ENCODE measurements at places on chromosomes 7 and 10.

- DNase-seq = no peak
These were observed 80.7 kb upstream of the RPA3 start for GRCh38 chr7:7799138-7799537.

DNA sequence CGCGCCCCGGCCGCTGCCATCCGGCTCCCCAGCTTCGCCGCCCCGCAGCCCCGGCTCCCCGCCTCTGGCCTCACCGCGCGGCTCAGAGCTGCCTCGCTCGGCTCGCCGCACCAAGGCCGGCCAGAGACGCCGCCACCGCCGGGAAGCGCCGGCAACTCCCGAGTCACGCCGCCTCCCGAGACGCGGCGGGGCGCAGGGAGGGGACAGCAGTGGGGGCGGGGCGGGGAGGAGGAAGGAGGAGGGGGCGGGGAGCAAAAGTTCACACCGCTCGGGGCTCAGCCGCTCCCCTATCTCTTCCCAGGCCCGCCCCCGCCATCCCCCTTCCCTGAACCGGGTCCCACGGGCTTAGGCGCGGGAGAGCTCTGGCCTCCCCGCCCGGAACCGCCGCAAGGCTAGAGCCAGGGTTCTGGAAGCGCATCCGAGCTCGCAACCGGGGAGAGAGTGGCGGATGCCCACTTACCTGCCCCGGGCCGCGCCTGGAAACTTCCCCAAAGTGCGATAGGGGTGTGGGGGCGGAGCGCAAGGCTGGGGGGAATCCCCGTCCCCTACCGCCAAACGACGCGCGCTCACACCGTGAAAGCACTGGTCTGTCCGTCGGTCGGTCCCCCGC lies 1.0 kb downstream of the CHST15 start:
- no peak for DNase-seq

GRCh38 chr7:593324-594115 lies 73.9 kb upstream of the PDGFA start:
- no peak for DNase-seq

DNA sequence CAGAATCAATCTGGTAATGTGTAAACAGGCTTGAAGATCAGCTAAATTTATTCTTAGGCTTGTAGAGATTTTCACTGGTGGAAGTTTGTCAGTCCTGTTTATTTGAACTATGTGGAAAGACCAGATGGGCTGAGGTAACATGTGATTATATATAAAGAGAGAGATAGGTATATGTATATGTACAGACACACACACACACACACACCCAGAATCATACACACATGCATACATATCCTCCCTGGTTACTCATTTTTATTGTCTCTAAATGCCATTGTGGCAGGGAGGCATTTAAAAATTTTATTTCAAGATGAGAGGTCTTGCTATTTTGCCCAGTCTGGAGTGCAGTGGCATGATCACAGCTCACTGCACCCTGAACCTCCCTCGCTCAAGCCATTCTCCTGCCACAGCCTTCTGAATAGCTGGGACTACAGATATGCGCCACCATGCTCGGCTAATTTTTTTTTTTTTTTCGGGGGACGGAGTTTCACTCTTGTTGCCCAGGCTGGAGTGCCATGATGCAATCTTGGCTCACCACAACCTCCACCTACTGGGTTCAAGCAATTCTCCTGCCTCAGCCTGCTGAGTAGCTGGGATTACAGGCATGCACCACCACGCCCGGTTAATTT lies 78.1 kb upstream of the CYTH3 start:
- DNase-seq = no peak

DNA sequence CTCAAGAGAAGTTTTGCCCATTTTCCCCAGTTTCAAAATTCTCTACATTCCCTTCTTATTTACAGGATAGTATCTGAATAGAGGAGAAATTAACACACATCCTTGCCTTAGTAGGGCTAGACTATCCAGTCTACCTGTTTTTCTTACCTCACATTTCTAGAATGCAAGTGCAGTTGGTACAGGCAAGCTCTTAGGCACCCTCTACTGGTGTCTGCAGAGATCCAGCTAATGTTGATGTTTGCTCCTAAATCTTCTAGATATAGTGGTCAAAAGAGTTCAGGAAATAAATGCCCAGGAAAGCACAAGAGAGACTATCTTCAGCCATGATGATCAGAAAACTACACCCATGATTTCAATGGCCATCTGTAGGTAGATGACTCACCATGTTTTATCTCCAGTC lies 205.3 kb downstream of the HTR7 start:
- DNase-seq = no peak

GRCh38 chr7:137417464-137417863 lies 73.9 kb upstream of the PTN start:
- DNase-seq = no peak

DNA sequence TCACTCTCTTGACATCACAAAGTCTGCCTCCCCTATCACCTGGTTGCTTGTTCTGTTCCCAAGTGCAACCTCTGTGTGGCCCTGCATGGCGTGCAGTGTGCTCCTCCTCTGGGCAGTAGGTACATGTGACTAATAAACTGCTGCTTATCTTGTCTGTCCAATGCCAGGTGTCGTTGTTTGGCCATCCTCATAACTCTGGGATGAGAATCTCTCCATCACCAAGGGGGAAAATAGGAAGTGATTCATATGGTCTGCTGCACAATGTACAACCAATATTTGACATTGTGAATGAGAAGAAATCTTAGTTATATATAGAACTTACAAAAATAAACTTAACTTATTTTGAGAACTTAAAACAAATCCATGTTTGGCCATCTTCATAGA lies 135.2 kb downstream of the INHBA start:
- no peak for DNase-seq

DNA sequence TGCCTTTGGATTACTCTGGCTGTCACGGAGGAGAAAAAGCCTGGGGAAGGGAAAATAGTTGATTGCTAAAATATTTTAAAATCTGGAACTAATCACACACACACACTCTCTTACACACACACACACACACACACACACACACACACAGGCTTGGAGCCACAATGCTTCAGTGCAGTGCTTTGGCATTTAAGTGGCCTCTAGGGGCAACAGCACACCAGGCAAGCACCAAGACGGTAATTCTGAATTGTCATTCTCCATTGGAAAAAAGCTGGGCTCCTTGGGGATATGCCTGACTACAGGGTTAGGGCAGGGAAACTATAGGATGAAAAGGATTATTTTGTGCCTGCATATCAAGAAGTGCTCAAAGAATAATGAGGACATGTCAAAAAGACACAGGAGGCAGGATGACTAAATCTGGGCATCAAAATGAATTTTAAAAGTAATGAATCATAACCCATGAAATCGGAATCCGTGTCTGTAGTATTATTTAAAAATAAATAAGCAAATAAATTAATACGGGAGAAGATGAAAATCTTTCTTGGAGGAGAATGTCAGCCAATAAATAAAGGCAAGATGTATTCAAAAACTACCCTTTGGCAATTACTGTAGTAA lies 30.4 kb upstream of the DDC start:
- DNase-seq = no peak

DNA sequence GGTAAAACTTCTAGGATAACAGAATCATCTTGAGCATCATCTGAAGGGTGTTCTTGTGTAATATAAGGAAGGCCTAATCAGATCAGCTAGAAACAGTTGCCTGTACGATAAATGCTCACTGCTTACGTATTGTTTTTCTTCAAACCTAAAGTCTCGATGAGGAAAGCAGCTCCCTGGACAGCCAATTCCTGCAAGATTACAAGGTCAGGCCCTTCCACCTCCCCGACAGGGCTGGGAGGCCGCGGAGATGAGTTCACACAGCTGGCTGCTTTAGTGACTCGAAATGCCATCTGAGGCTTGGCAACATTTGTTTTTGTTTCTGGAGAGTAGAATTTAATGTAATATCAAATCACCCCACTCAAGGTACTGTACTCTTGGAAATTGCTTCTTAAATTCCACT lies 95.1 kb upstream of the PFKP start:
- no peak for DNase-seq

GRCh38 chr7:128932862-128933179 lies 4.9 kb upstream of the IRF5 start:
- no peak for DNase-seq

DNA sequence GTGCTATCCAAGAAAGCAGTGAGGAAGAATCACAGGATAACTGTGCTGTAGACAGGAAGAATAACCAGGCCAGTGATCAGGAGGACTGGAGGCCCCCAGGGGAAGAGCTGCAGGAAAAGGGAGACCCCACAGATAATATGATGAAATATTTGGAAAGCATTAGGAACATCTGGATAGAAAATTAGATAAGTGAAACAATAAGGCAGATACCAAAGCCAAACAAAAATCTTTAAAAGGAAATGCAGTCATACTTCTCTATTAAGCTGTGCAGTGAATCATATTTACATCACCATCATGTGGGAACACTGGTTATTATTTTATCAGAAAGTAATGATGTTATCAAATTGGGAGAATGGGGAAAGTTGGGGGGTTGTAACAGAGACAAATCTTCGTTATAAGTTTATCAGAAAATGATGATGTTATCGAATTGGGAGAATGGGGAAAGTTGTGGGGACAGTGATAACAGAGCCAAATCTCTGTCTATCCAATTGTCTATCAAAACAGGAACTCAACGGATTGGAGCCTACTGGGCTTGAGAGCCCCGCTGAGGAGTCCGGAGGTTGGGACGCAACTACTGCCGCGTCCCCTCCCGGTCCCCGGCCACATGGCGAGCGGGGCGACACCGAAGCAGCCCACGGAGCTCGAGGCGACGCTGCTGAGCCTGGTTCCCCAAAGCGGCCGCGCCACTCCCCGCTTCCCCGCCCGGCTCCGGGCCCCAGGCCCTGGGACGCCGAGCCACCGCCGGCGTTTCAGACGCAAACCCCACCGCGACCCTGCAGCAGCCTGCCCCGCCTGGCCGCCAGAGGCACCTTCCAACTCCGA lies 14.0 kb upstream of the RALA start:
- DNase-seq = no peak

- no peak for DNase-seq
These were observed 443.2 kb upstream of the FOXK1 start for GRCh38 chr7:4238861-4239260.

DNA sequence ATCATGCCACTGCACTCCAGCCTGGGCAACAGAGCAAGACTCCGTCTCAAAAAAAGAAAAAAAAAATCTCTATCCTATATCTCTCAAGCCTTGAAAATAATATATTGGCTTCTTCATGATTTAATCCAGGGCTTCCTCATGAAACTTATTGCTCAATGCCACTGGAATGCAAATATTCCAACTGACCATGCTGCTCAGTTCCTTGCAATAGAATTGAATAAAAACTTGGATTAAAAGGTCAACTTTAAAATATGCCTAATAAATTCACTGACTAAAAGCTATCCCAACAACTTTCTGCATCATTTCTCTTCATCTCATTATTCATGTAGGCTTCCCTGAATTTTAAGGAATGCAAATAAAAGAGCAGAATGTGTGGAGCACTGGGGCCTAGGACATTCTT lies 42.1 kb upstream of the NOBOX start:
- no peak for DNase-seq

- no peak for DNase-seq
These were observed 15.7 kb downstream of the DNAJB6 start for GRCh38 chr7:157352516-157352915.

GRCh38 chr10:122140461-122140902 lies 130.6 kb upstream of the BTBD16 start:
- no peak for DNase-seq

DNA sequence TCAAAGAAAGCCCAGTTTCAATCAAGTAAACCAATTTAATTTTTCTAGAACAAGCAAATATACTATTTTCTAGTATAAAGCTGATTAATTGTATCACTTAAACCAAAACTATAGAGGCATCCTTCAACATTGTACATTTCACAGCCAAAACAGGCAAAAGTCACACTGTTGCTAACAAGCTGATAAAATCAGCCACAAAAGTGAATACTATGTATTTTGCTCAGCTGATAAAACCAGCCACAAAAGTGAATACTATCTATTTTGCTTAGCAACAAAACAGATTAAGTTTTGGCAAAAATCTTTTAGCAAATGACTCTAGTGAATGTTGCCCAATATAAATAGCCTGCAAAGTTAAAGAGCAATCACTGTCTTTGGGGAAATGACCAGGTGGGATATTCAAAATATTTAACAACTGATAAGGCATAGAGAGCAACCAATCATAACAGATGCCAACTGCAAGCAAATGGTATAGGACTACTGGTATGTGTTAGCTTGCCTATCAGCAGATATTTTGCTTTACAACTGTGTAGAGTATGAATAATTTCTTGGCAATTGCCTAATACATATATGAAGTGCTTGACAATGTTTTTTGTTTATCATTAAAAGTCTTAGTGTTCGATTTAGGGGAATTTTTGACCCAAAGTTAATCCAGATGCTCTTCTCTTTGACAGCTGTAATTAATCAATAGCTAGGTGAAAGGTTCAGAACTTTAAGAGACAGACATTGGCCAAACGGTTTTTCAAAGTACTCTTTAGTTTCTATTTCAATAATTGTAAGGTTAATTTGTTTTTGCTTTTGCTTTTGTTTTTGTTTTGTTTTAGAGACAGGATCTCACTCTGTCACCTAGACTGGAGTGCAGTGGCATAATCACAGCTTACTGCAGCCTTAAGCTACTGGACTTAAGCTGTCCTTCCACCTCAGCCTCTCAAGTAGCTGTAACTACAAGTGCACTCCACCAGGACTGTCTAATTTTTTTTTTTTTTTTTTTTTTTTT lies 44.4 kb upstream of the SP4 start:
- no peak for DNase-seq

GRCh38 chr10:127349737-127350136 lies 153.3 kb upstream of the INSYN2A start:
- DNase-seq = no peak

GRCh38 chr10:92267343-92267742 lies 23.5 kb downstream of the CPEB3 start:
- no peak for DNase-seq

DNA sequence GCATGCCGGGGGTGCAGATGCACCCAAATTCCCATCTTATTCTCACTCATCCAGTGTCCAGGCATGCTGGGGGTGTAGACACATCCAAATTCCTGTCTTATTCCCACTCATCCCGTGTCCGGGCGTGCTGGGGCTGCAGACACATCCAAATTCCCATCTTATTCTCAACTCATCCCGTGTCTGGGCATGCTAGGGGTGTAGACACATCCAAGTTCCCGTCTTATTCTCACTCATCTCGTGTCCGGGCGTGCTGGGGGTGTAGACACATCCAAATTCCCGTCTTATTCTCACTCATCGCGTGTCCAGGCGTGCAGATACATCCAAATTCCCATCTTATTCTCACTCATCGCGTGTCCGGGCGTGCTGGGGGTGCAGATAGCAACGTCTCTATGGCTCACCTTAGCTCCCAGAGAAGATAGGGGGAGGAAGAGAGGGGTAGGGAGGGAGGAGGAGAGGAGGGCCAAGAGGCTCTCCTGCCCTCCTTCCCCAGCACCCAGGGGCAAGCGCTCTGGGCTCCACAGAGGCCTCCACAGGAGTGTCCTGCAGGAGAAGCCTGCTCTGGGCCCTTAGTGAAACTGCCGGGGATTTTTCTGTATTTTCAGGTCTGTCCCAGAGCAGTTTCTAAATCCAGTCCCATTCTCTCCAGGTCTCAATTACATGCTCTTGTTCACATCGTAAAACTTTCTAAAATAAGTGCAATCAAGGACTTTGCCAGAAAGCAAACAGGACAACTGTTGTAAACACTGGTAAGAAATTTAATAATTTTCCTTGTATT lies 210.8 kb downstream of the DIP2C start:
- DNase-seq = no peak

Measured in stimulated activated CD8-positive, alpha-beta memory T cell treated with anti-CD3 and anti-CD28 coated beads, Interleukin-2, amount 100 ng/mL, for 1 hour (primary cell).